Mucosa of gallbladder (tissue), 1 donor: ENCODE measurements at places on chromosomes 12 and 14.
A peak's percentile ranks its signal among the peaks of the same experiment; 100 is the strongest.

- no peak for DNase-seq
Measured at GRCh38 chr14:102727336-102728095, 49.7 kb upstream of the TRAF3 start.

DNA sequence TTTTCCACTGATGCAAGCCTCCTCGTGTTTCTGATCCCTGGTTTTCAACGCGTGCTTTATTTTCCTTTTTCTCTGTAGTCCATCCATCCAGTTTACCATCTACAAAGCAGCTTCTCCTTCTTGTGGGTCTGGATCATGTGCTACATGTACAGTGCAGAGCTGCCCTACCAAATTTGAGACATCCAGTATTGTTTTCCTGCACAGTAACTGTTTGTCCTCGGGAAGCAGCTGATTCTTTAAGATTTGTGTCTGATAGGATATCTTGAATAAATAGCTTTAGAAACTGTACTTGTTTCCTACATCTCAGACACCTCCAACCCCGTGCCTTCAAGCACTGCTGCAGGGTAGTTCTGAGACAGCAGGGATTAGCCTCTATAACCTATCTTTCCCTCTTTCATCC, 368.1 kb upstream of the FAR2 start:
- no peak for DNase-seq

DNA sequence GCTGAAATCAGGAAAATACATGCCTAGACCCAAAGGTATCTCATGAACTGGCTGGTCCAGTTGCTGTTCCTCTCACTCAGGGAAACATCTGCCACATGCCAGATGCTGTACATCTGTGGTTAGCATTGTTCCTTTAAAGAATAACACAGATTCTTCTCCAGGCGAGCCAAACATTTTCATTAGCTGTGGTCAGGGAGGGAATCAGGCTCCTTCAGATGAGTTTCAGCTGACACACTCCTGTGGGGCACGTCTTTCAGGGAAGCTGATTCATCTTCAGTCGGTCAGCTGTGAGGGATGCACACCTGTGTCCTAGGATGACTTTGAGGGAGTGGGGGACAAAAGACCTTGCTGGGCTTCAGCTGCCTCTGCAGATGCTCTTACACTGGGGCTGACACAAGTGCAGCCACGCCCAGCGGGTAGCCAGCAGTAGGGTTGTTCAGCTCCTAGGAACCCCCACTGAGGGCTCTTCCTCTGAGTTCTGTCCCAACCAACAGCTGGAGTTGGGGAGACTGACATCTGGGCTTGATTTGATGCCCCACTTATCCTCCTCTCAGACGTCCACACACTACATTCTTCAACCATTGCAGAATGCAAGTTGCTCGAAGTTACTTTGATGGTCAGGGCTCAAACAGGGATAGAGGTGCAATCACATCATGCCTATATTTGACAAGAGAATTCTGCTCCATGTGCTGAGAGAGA, 155.0 kb downstream of the NUAK1 start:
- no peak for DNase-seq

DNA sequence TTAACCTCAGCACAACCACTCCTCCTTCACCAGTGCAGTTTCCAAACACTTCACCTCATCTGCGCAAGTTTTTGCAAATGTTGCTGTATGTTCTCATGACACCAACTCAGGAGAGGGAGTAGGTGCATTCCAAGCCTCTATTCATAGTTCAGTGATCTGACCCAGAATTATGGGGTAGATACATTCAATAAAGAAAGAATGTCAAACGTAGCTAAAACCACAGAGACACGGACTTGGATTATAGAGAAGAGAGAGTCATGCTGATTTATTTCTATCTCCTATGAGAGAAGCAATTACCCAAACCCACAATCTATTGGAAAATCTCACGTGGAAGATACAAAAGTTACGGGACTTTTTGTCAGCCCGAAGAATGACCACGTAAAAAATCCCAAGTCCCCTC, 1006.0 kb upstream of the TMEM132C start:
- DNase-seq, result no peak

DNA sequence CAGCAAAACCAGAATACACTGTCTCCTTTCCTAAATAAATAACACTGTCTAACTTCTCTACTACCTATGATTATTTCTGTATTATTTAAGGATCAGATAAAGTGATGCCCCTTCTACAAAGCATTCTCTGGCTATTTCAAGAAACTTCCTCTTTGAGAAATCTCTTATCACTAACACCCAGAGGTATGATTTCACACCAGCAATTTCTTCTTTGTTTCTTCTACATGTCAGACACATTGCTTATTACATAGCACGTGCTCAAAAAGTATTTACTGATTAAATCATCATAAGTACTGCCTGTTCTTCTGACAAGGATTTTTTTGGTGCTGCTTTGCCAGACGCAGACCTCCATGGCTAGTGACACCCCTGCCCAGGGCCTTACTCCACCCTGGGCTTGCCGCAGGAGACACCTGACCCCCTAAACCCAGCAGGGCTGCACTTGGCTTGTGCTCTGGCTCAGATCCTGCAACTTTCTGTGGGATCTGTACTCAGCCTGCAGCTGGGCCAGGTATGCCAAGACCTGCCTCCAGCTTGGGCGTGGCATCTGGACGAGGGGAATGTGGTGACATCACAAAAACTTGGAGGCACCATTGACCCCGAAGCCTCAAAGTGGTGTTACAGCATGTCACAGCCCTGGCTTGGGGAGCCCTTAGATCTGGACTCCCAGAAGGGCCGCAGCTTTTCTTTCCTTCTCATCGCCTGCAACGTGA, 15.4 kb upstream of the HIGD1C start:
- no peak for DNase-seq

- no peak for DNase-seq
Measured at GRCh38 chr12:129681830-129682229, 222.0 kb downstream of the TMEM132D start.

DNA sequence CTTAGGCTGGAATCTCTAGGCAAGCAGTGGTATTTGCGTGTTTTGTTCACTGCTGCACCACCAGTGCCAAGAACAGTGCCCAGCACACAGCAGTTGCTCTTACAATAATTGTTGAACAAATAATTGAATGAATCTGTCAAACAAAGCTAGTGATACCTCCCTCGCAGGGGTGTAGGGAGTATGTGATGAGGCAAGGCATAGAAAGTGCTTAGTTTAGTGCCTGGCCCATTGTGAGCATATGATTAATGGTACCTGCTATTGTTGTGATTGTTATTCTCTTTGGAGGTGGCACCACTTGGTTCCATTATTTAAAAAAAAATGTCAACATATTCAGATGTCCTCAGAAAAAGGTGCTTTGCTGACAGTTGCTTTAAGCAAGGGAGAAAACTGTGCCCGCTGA, 210.1 kb upstream of the TBX3 start:
- DNase-seq, result no peak

- DNase-seq, result no peak
Measured at GRCh38 chr12:2960390-2960956, 1.3 kb downstream of the TEAD4 start.

DNA sequence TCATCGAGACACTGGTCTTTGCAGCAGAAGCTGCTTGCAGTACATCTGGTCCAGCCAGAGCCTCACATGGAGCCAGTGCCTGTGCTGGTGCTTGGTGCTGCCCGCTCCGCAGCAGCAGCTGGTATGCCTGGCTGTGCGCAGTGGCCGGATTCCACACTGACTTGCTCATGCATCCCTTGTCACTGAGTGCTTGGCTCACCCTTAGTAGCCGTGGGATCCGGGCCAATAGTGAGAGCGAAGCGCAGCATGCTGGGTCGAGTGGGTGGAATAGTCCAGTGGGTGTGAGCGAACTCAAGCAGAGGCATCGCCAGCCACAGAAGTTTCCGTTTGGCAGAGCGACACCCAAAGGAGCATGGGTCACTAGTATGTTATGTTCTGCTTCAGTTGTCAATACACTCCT, 10.1 kb upstream of the FBXO33 start:
- DNase-seq, result no peak

DNA sequence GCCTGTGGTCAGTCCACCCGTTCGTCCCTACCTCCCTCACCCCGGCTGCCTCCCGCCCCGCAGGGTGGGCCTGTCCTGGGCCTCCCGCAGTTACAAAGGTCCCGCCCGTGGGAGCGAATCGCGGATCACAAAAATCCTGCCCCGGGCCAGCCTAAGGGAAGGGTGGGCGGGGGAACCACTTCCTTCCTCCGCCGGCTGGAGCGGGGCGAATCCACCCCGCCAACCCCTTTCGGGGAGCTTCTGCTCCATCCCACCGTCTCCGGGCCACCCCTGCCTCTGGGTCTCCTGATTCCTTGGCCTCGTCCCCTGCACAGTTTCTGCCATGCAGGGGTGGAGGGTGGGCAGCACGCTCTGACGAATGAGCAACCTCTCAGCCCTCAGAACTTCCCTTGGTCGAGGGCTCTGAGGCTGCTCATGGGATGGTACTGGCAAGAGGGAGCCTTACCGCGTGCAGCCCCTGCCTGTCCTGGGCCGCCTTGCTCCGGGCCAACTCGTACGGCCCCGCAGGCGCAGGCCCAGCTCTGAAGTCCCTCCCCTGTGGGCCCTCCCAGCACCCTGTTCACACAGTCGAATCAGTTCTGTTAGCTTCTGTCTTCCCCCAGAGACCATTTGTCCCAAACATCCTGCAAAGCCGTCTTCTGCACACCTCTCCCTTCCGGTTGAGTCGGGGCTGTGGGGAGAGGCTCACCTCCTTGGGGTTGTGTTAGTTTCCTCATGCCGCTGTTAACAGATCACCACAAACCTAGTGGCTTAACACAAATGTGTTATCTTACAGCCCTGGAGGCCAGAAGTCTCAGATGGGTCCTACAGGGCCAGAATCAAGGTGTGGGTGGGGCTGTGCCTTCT, 589 bp upstream of the HVCN1 start:
- peak; percentile 26 for DNase-seq

DNA sequence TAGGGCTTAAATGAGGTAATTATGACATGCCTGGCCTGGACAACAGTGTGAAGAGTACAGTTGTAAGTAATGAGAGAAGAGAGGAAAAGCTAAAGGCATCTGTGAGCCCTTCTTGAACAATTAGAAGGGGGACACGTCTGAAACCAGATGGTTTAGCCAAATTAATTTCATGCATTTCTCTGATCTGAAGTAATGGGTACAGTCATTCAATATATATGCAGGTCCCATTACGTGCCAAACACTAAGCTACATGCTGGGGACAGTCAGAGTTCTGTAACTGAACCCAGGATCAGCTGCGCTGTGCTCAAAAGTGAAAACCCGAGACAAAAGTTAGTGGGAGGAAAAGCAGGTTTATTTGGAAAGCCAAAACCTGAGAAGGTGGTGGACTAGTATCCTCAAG, 207.2 kb upstream of the TMTC1 start:
- DNase-seq, result no peak

- no peak for DNase-seq
Measured at GRCh38 chr14:31205681-31206535, 1.7 kb downstream of the HECTD1 start.

DNA sequence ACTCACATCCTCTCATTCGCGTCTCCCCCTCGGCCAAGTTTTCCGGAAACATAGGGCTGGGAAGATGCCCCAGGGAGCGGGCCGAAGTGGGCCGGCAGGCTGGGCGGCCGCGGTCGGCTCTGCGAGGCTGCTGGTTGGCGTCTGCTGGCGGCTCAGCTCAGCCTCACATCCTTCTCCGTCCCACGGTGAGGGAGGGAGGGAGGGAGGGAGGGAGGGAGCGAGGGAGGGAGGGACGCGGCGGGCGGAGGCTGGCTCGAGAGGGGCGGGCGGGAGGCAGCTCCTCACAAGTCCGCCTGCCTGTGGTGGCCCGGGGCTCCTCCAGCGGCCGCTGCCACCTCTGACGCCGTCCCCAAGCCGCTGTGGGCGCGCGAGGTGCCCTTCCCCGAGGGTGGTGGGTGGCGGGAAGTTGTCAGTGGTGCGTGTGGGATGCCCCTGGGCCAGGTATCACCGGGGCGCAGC, 93.8 kb downstream of the RFLNA start:
- peak; percentile 76 for DNase-seq

GRCh38 chr14:64706593-64707193, 2.5 kb downstream of the PLEKHG3 start:
- no peak for DNase-seq

DNA sequence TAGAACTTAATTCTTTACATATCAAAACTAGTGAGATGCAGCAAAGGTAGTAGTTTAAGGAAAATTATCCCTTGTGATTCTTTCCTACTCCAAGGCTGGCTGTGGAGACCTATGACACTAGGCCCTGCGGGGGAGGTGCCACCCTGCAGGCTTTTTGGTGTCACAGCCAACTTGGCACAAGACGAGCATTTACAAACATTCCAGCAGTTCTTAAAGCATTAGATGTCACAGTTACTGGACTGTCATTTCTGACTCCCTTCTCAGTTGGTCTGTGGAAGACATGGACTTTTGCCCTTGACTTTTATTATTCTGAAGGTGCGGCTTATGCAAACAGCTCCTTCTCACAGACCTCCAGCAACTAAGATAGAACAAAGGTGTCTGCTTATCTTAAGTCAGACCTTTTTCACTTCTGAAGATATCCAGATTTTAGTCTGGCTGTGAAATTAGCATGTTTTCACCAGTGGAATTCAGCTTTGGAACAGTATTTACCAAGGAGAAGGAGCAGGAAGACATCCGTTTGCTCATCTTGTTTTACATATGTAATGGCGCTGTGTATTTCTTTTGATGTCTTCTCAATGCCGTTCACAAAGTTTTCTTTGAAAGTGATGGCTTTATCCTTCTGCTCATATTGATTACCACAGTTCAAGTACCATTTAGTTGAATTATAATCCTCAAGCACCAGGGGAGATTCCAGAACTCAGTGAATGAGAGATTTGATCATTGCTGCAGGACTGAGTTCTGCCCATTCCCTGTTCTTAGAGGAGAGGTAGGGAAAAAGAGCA, 17.9 kb downstream of the SRGAP1 start:
- DNase-seq, result peak; percentile 89

DNA sequence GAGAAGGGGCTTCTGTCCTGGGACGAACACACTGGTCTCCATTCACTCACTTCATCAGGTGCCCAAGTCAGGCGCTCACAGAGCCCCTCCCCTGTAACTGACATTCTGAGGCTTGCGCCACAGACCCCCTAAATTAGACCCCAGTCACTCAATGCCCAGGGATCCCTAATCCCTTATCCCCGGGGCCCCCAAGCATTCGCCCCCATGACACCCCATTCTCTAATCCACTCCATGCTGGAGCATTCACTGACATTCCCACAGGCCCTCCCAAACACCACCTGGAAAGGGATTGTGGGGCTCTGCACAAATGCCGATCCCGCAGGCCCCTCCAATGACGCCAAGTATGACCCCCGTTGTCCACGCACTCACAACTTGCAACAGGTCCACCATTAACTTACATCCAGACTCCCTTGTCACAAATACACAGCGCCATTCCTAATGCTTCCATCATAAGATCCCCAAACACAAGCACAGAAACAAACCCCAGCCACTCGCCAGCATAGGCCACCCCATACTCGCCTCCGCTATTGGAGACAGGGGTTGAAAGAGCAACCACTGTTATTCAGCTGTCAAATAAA, 1.5 kb downstream of the ZNF605 start:
- DNase-seq, result no peak

- DNase-seq, result no peak
Measured at GRCh38 chr12:89768586-89769482, 60.2 kb upstream of the ATP2B1 start.

DNA sequence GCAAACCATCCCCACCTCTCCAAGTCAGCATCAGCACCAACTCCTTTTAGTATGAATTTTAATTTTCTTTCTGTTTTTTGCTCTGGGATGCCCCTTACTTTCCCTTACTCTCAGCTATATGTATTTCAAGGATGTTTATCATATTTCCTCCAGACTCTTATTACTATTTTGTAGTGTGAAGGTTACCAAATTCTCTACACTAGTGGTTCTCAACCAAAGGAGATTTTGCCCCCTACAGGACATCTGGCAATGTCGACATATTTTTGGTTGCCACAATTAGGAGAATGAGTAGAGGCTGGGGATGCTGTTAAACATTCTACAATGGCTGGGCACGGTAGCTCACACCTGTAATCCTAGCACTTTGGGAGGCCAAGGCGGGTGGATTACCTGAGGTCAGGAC, 29.1 kb upstream of the SOS2 start:
- no peak for DNase-seq
